ENCODE measurements at places on chromosomes 5 and 9.

GRCh38 chr5:132475987-132476875 lies 14.3 kb downstream of the IRF1 start:
- no peak for DNase-seq

GRCh38 chr9:135887021-135887507 lies 20.3 kb downstream of the CAMSAP1 start:
- no peak for DNase-seq

DNA sequence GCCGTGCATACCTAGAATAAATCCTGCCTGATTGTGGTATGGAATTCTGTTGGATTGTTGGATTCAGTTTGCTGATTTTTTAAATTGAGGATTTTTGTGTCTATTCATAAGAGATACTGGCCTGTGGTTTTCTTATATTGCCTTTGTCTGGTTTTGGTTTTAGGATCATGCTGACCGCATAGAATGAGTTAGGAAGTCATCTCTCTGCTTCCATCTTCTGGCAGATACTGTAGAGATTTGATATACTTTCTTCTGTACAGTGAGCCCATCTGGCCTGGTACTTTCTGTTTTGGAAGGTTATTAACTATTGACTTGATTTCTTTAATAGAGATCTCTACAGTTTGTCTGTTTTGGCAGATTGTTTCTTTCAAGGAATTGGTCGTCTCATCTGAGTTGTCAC lies 14.7 kb downstream of the CEP72 start:
- no peak for DNase-seq

DNA sequence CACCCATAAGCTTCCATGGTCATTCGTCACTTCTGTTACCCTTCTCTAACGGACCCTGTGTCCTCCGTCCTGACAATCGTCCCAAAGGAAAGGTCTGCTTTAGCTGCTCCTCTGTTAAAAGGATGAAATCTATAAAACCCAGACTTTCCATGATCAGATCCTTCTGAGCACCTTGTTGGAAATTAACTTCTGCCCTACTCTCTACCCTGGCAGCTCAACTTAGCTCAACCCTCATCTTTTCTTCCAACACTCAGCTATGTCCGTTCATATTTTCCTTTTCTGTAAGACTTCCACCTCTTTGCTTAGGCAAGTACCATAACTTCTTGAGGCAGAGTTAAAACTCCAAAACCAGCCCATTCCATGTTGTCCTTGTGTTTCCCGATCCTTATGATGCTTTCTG lies 205.4 kb downstream of the SPATA31A6 start:
- DNase-seq: no peak

GRCh38 chr5:17302106-17302505 lies 84.7 kb downstream of the BASP1 start:
- DNase-seq: no peak

GRCh38 chr9:89149726-89150125 lies 28.9 kb downstream of the SHC3 start:
- DNase-seq: no peak

- DNase-seq: no peak
These were observed 26.9 kb downstream of the KLF4 start for GRCh38 chr9:107462691-107463090.

GRCh38 chr9:87718231-87718630 lies 7.7 kb upstream of the CTSL start:
- no peak for DNase-seq

GRCh38 chr5:8650186-8650585 lies 781.2 kb downstream of the MTRR start:
- DNase-seq: no peak

DNA sequence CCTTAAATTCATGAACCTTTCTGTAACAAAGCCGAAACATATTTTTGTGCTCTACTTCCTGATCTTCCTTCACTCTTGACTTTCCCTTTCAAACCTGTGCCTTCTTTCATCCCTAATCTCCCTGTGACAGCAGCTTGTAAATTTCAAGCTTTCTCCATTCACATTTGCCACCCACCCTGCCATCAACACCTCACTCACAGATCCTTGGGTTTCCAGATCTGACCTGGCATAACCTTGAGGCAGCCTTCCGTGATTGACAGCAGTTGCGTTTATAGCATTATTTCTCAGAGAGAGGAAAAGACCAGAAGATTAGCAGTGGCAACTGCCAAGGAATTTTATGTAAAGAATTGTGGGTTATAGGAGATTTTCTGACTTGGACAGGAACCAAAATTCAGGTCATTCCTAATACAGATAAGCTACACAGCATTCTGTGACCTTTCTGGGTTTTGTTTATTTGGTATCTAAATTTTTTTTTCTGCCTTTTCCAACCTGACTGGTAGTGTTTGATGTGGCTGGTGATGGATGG lies 260.0 kb downstream of the NR2F1-AS1 start:
- no peak for DNase-seq

DNA sequence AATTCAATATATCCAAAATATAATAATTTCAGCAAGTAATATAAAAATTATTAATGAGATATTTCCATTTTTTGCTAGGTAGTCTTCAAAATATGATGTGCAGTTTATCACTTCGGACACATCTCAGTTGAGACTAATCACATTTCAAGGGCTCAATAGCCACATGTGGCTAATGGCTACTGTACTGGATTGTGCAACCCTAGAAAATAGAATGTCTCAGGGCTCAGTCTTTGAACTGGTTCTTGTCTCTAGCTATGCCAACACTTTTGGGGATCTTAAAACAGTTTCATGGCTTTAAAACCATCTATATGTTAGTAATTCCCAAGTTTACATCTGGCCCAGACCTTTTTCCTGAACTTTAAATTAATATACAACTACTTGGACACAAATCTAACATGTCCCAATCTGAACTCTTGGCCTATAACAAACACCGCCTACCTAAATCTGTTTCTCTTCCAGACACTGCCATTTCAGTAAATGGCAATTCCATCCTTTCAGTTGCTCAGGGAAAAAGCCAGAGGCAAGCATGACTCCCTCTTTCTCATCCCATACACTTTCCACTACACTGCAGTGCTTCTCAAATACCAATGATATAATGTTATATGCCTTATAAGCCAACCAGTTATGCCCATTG lies 18.8 kb downstream of the PTAR1 start:
- DNase-seq: no peak

DNA sequence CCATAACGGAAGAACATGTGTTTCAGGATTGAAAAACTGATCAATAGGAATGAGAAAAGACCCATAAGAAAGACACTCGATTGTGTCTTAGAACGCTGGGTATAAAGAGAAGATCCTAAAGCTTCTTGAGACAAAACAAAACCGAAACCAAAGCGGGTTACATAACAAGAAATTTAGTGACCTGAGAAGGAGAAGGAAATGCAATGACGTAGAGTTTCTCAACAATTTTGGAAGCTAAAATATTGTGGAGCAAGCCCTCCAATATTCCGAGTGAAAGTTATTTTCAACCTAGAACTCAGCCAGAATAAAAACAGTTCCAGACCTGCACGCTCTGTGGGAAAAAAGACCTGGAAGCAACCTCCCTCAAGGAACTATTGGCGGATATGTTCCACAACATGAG lies 81.9 kb upstream of the FREM1 start:
- no peak for DNase-seq

DNA sequence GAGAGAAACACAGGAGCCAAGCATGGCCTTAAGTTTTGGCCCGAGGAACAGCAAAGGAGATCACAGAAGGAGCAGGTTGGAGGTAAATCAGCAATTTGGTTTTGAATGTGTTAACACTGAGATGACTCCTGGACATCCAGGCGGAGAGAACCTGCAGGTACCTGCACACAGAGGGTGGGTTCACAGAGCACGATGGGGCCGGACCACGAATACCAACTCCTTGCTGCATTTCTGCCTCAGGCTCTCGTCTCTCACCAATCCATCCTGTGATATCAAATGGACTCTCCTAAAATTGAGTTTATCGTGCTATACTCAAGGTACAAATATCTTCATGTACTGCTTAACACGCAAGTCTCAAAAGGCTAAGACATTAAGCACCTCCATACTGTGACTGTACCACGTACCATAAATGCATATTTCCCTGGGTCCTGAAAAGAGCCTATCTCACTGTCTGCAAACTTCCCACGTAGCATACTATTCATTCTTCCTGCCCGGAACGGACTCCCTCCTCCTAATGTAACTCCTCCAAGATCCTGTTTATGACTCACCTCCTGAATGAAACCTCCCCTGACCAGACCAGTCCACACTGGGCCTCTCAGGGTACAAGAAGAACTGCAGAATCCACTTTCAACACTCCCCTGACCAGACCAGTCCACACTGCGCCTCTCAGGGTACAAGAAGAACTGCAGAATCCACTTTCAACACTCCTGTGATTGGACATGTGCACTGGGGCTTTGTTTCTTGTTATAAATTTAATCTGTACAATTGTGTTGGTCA lies 380.8 kb upstream of the RFX3 start:
- peak; percentile 83 for DNase-seq

DNA sequence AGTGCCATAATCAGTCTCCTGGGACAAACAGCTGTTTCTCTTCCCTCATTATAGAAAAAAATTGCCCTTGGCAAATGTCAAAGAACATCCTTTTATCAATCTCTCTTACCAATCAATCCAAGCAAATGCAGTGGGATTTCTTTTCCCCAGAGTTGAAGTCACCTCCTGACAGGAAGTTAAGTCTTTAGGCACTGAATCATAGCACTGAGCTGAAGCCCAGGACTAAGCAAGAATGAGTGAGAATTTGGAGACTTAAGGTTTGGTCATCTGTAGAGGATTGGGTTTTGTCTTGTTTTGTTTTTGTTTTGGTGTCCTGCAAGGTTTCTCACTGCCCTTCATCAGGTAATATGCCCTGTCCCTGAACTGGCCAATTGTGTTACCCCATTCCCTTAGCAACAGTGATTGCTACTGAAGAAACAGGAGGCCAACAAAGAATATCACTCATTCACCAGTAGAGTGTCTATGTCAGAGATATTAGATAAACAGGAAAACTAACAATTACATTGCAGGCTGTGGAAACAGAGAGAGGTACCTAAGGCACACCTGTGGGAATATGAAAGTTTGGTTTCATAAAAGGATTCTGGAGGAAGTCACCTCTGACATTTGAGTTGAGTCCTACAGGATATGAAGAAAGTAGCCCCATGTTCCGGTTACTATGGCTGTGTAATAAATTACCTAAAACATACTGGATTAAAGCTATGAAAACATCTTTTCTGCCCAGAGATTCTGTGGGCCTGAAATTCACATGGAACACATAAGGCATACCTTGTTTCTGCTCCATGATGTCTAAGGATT lies 4.5 kb upstream of the FXN start:
- DNase-seq: peak; percentile 71

GRCh38 chr9:118303216-118303615 lies 599.0 kb downstream of the TLR4 start:
- no peak for DNase-seq

GRCh38 chr9:98745470-98745869 lies 36.7 kb upstream of the GABBR2 start:
- DNase-seq: no peak
